HAP-1 (cell line): ENCODE measurements at places on chromosomes 1 and 21.

GRCh38 chr1:162383091-162383490 is 1.6 kb downstream of the C1orf226 start:
- no peak for DNase-seq

DNA sequence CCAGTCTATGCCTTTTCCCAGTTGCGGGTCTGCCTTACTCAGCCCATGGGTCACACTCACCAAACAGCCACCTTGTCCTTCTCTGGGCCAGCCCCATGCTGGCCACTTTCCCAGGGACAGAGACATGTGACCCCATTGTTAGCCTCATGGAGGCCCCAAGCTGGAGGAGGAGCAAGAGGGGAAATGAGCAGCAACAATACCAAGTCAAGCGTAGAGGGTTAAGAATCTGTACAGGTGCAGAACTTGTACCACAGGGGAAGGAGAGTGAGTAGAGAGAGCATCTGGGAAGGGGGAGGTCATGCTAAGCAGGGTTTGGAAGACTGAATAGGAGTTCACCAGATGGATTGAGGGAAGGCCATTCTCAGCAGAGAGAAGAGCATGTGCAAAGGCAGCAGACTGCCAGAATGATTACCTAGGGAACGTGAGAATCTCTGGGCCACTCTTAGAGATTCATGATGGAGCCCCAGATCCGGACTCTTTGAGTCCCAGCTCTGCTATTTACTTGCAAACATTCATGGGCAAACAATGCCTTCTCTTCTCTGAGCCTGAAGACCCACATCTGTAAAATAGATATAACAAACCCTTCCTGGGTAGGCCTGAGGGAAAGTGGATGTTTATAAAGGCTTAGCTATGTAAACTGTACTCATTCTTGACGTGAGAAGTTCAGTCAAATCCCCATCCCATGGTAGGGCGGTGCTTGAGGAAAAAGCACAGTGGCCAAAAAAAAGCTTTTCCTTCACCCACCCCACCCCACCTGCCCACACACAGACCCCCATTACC is 2.8 kb upstream of the SLC2A1 start:
- no peak for DNase-seq

GRCh38 chr21:32190493-32191144 is 88.2 kb downstream of the MIS18A start:
- DNase-seq = no peak

DNA sequence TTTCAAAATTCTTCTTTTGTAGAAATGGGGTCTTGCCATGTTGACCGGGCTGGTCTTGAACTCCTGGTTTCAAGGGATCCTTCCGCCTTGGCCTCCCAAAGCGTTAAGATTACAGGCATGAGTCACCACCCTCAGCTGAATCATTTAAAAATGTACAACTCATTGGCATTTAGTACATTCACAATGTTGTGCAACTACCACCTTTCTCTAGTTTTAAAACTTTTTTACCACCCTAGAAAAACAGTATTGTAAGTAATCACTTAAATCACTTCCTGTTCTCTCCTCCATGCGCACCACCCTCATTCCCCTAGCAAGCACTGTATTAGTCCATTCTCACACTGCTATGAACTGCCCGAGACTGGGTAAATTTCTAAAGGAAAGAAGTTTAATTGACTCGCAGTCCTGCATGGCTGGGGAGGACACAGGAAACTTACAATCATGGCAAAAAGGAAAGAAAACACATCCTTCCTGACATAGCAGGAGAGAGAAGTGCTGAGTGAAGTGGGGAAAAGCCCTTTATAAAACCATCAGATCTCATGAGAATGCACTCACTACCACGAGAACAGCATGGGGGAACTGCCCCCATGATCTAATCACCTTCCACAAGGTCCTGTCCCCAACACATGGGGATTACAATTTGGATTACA is 14.4 kb upstream of the THEM5 start:
- no peak for DNase-seq

- DNase-seq = no peak
Measured at GRCh38 chr21:38909929-38910328, 104.2 kb downstream of the ETS2 start.

GRCh38 chr1:228283043-228283371 is 75.2 kb downstream of the OBSCN start:
- no peak for DNase-seq

GRCh38 chr21:31354122-31354521 is 10.1 kb upstream of the TIAM1 start:
- no peak for DNase-seq

- no peak for DNase-seq
Measured at GRCh38 chr1:201049248-201049831, 25.8 kb upstream of the KIF21B start.

DNA sequence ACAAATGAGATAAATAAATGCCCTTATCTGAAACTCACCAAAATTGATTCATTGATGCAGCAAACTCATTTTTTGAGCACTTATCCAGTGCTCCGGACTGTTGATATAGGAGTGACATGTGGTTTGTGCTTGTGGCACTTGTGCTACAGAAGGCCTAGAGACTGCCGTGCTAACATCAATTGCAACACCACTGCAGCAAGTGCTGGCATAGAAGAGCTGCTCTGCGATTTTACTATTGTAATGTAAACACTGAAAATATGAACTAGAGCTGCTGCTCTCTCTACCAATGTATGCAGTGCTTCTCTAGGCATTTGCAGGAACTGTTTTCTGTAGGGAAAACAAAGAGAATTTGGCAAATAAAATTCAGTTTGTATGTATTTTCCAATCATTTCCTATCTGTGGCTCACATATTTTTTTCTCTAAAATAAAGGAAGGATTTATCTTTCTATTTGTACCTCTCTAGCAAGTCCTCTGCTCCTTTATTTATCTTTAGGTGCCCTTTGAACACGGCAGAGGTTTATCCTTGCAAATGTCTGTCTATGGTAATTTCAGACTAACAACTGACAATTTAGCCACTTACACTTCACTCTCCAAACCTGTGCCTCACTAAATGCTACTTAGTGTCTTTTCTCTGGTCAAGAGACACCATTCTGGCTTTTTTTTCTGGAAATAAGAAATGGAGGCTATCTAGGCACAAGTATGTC is 409.5 kb upstream of the ADGRL2 start:
- no peak for DNase-seq

GRCh38 chr1:152411134-152411533 is 2.9 kb downstream of the CRNN start:
- DNase-seq = no peak

DNA sequence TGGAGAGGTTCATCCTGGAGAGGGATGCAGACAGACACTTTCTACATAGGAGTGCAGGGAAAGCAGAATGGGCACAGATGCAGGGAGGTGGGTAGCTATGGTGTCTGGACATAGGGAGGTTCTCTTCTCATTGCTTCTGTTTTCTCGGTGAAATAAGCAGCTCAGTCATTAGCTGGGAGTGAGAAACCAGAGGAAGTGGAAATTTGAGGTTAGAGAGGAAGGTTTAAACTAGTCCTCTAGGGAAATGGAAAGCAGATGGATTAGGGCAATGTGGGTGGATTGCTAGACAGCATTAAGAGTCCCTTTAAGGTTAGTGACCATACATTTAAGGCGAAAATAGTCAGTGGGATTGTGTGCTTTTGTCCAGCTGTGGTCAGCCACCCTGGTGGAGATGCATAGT is 39.6 kb downstream of the MPZL1 start:
- DNase-seq = no peak

- peak; percentile 32 for DNase-seq
Measured at GRCh38 chr1:233294913-233295236, 650 bp downstream of the PCNX2 start.

- no peak for DNase-seq
Measured at GRCh38 chr1:94281361-94282142, 44.2 kb upstream of the ARHGAP29 start.

- no peak for DNase-seq
Measured at GRCh38 chr1:89295187-89295586, 22.5 kb upstream of the GBP5 start.

DNA sequence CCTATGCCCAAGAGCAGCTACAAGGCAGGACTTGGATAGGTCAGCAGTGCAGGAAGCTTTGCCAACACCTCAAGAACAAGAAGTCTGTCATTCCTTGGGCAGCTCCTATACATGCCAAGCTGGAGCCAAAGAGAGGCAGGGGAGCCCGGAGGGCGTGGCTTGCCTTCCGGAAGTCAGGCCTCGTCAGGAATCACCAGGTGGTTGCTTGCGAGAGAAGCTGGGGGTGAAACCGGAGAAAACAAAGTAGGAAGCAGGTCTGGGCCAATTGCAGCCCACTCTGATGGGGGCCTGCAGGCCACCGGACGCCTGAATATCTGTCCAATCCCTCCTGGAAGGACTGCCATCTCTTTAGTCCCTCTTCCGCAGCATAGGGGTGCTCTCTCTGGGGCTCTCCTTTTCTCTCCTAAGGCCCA is 794 bp upstream of the FAM76A start:
- no peak for DNase-seq

DNA sequence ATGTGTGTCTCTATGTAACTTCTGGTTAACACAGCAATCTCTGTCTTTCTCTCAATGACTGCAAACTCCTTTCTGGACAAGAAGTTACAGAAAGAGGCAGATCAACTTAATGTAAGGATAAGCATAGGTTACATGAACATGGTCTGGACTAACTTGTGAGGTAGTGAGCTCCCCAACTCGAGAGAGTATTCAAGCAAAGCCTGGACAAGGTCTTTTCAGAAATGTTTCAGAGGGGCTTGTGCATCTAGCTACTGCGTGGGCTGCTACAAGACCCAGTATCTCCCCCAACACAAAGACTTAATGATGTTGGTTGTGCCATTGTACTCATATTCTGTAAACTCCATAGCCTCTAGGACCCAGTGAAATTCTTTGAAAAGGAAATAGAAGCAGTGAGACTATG is 23.5 kb upstream of the CLSTN1 start:
- DNase-seq = no peak

DNA sequence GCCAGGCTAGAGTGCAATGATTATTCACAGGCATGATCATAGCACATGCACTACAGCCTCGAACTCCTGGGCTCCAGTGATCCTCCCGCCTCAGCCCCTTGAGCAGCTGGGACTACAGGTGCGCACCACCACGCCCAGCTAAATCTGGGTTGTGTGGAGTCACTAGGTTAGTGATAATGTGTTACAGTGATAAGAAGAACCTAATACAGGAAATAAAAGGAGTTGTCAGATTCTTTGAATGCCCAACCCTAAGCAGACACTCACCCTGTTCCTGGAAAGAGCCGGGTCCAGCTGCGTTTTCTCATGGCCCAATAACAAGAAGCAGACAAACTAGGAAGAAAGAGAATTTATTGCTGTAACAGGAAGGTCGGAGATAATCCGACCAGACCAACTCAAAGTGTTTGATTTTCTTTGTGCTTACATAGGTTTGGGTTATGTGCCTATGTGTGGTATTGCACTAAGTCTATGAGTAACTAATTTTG is 8.8 kb downstream of the IFNGR2 start:
- DNase-seq = no peak

DNA sequence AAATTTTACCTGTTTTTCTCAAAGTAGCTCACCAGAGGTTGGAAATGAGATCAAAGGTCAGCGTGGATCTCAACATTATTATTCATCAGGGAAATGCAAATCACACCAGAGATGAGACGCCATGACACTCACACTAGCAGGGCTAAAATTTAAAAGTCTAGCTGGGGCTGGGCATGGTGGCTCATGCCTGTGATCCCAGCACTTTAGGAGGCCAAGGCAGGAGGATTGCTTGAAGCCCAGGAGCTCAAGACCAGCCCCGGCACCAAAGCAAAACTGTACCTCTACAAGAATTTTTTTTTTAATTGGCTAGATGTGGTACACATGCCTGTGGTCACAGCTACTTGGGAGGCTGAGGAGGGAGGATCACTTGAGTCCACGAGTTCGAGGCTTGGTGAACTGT is 41.4 kb upstream of the PCBP3 start:
- no peak for DNase-seq

DNA sequence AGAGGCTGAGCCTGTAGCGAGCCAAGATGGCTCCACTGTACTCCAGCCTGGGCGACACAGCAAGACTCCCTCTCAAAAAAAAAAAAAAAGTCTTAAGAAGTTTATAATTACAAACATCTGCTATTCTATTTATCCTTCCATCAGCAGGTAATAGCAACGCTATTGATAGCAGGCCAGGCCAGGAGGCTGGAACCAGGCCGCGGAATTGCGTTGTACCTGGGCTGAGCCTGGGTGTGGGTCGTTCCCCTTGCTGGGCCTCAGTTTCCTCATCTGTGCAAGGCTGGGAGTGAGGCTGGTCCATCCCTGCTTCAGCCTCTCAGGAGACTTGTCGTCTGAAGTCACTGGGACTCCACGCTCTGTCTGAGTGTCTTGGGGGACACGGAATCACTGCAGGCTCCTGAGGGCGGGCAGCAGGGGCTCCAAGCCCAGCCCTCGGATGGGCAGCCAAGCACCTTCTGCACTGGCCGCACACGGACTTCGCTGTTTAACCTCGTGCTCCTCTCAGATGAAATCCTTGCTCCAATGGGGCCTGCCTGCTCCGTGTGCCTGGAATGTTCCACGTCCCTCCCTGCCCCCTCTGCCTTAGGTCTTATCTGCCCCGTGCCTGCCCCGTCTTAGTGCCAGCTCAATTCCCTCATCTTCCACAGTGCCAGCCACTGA is 103.9 kb upstream of the C1orf174 start:
- DNase-seq = no peak

- DNase-seq = no peak
Measured at GRCh38 chr1:41386196-41386663, 25.0 kb downstream of the FOXO6 start.
